Aortic smooth muscle cell (primary cell): ENCODE measurements at places on chromosomes 16 and 17. TPM values are rescaled to one million over a fixed set of nuclear protein-coding genes. Genes with fewer than 3 reads are reported as not detected.

C16orf89 gene
- 0.92 and 1.4 TPM in 2 replicates for total RNA-seq

SLFN5 gene
- total RNA-seq: 54.4 and 72.5 TPM in 2 replicates

NOD2 gene
- under 0.01 and 0.06 TPM in 2 replicates for total RNA-seq

NETO2 gene
- total RNA-seq: 1.4 and 2.5 TPM in 2 replicates

SLC39A11 gene
- total RNA-seq: 23.6 and 33.7 TPM in 2 replicates

SPNS2 gene
- total RNA-seq: 0.19 and 0.66 TPM in 2 replicates

SLC47A1 gene
- 1.5 and 3.4 TPM in 2 replicates for total RNA-seq

TLCD1 gene
- 3.7 and 5.7 TPM in 2 replicates for total RNA-seq

RAB37 gene
- total RNA-seq: 1.1 and 2.5 TPM in 2 replicates
